ENCODE measurements at places on chromosomes 12 and 14.

DNA sequence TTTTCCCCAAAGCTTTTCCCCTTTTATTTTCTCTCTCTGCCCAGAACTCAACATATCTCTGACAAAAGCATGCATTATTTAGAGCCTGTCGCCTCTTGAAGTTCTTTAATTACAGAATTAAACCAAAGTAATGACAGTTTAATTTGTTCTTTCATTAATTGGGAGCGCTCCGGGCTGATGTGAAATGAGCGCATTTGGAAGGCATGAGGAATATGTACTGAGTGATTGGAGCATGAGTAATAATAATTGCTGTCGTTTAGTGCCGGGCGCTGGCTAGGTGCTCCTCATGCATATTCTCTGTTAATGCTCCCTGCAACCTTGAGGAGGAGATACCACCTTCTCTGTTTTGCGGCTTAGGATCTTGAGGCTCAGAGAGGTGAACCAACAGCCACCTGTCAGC is 120.5 kb downstream of the SLC25A47 start:
- DNase-seq: no peak

- no peak for DNase-seq
These were observed 1.5 kb downstream of the DHRS7 start for GRCh38 chr14:60163693-60164092.

DNA sequence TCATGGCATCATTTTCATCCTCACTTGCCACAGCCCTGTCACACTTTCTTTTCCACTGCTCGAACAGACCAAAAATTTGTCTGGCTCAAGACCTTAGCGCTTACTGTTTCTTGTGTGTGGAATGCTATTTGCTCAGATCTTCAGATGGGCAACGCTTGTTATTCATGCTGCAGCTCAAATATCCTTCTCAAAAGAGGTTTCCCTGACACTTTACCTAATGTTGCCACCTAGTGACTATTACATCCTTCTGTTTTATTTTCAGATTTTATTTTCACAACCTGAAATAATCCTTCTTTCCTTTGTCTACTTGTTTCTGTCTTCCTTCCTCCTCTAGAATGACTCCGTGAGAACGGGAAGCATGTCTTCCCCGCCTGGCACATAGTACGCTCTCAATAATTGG is 5.6 kb downstream of the FBXO33 start:
- DNase-seq: no peak

DNA sequence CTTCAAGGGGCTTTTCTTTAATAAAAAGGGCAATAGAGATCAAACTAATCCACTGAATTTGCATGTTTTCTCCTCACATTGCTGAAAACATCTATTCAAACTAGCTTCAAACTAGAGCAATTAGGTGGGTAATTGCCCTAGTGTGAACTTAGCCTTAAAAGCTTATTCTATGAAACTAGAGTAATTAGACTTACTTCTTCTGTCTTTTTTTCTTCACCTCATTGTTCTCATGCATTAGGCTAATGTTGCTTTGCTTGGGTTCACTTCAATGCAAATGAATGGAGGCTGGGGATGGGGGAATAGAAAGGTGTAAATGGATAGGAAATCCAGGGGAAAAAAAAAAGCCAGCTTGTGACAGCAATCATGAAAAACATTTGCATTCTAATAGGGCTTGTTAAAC is 414.8 kb upstream of the LMO3 start:
- DNase-seq: no peak

DNA sequence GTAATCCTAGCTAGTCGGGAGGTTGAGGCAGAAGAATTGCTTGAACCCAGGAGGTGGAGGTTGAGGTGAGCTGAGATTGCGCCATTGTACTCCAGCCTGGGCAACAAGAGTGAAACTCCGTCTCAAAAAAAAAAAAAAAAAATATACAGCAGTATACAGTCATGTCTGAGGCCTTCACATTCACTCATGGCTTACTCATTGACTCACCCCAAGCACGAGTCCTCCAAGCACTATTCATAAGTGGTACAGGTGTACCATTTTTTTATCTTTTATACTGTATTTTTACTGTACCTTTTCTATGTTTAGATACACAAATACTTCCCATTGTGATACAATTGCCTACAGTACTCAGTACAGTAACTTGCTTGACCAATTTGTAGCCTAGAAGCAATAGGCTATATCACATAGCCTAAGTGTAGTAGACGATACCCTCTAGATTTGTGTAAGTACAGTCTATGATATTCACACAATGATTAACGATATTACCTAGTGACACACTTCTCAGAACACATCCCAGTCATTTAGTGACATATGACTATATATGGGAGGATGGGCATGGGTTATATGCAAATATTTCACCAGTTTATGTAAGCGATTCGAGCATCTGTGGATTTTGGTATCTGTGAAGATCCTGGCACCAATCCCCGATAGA is 12.2 kb downstream of the LLPH start:
- no peak for DNase-seq

DNA sequence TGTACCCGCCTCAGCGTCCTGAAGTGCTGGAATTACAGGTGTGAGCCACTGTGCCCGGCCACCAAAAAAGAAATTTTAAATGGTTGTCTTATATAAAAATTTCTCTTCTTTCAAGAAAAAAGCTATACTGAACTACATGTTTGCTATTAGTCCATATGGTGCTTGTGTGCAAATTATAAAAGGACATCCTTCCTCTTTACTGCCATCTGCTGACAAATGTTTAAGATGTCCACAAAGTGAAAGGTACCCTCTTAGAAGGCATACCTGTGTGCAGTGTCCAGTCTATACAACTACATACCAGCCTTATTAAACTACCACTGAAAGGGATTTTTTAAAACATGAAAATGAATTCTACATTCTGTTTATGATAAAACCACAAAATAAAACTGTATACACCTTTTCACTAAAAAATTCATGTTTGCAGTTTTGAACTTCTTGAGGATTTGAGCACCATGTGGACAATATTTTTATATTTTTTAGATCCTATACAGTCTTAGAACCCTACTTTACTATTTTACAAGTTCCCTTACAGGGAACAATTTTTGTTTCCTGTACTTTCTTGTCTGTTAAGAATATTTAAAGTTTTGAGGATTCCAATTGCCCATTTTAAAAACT is 32.8 kb upstream of the TOMM20L start:
- DNase-seq: no peak

- no peak for DNase-seq
These were observed 96.7 kb downstream of the CCER1 start for GRCh38 chr12:90858252-90858651.

DNA sequence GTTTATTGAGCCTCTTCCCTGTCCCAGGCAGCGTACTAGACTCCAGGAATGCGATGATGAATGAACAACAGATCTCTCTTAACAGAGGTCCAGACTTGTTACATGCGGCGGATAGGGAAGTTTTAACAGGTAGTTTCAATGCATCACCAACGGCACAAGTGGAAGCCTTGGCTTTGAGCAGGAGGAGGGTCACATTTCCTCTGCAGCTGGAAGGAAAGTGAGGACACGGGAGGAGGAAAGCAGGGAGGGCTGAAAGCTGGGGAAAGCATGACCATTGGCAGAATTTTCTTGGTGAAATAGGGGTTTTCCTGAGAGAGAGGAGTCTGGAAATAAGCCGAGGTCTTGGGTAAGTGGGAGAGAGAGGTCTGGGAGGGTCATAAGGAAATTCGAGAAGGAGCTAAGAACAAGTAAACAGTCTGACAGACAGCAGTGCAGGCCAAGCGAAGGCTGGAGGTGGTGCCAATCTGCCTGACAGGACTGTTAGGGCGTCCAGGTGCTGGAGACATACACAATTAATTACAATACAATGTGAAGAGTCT is 15.4 kb downstream of the BHLHE41 start:
- peak; percentile 83 for DNase-seq

- no peak for DNase-seq
These were observed 4.7 kb downstream of the MGP start for GRCh38 chr12:14880890-14881453.

GRCh38 chr14:65170318-65170717 is 68.0 kb upstream of the MAX start:
- no peak for DNase-seq

DNA sequence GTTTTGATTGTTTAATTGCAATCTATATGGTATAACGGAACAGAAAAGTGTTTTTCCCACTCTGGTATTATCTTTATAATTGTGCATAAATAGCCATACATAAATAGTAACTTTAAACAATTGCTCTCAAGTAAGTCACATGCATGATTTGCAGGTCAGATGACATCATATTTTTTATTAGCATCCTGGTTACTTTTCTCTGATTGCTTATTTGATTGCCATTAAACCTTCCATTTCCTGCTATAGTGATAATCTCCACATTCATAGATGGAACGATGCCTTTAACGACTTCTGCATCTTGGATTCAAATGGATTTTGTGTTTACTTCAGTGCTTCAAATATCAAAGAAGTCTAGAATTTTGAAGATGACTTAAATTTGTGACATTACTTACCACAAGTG is 3.5 kb upstream of the KLRK1 start:
- DNase-seq: no peak

GRCh38 chr14:58972233-58973017 is 216.0 kb upstream of the DAAM1 start:
- DNase-seq: no peak

- no peak for DNase-seq
These were observed 119.1 kb upstream of the PZP start for GRCh38 chr12:9327320-9327719.

DNA sequence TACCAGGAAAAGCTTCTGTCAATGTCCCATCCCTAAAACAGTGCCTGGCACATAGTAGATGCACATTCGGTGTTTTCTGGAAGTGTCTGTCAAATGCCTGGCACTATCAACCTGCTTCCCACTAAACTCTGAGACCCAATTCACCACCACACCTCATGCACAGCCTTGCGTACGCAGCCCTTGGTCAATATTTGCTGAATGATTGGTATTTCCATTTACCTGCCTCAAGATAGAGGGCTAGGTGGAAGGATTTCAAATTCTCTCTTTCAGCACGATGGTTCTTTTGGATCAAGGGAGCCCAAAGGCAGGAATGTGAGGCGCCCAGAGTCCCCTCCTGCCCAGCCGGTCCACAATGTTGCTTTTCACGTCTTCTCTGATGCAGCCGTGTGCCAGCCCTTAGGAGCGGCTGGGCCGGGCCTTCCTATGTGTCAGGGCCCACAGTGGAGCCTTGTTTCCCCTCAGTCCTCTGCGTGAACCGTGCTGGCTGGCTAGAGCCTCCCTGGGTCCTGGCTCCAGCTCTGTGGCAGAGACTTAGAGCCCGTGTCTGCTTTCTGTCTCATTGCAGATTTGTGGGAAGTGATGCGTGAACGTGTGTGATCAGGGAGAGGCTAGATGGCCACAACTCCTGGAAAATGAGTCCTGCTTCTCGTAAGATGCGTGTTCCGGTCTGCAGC is 99.9 kb upstream of the RFLNA start:
- no peak for DNase-seq

GRCh38 chr14:95363468-95363954 is 43.8 kb upstream of the CLMN start:
- no peak for DNase-seq

DNA sequence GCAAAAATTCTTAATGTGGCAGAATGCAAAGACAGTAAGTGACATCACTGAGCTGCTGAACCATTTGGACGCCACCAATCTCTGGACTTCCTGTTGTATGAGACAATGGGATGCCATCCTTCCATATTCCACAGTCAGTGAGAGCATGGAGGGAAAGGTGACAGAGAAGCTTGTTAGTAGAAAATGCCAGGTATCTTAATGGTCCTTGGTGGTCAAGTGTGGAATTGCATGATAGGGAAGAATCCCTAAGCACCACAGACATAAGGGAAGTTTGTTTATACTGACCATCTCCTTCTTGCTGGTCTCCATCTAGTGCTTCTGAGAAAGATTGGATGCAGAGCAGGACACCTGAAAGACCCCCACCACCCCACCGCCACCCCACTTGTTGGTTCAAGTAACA is 1410.0 kb upstream of the TMEM132C start:
- DNase-seq: no peak

GRCh38 chr14:70027785-70028428 is 148.7 kb downstream of the SMOC1 start:
- peak; percentile 44 for DNase-seq

GRCh38 chr12:96445691-96446583 is 43.4 kb upstream of the CFAP54 start:
- no peak for DNase-seq

DNA sequence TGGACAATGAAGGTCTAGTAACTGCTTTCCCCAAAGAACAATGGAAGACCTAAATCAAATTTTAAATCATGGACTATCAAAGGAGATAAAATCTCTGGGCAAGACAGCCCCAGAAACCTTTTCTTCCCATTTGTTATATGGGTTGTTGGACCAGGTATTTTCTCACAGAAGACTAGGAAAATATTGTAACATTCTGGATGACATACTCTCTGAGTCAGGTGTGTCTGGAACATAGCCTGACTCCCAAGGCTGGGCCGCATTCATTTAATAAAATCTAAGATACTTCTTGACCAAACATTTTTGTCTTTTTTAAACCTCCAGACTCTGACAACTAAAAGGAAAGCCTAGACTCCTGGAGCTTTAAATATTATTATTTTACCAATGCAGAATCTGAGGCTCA is 87.9 kb downstream of the ATP23 start:
- no peak for DNase-seq

- no peak for DNase-seq
These were observed 9.3 kb upstream of the FUT8 start for GRCh38 chr14:65403231-65403630.

- no peak for DNase-seq
These were observed 25.1 kb upstream of the VSX2 start for GRCh38 chr14:74213907-74214803.

GRCh38 chr14:69819607-69820006 is 22.6 kb upstream of the SLC10A1 start:
- DNase-seq: no peak

- DNase-seq: no peak
These were observed 517.8 kb downstream of the C12orf50 start for GRCh38 chr12:87511371-87511770.

GRCh38 chr12:90630006-90630405 is 325.0 kb downstream of the CCER1 start:
- no peak for DNase-seq

DNA sequence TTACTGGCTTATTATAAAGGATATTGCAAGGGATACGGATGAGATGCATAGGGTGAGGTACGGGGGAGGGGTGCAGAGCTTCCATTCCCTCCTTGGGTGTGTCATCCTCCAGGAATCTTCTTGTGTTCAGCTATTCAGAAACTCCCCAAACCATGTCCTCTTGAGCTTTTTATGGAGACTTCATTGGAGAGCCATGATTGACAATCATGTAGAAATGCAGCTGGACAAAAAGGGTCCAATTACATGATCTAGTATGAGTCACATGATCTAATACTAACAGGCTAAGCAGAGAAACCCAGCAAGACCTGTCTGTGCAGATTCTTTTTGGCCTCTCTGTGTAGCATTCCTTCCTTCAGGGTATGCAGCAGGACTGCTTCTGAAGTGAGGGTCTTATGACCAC is 23.9 kb upstream of the FLVCR2 start:
- DNase-seq: no peak

DNA sequence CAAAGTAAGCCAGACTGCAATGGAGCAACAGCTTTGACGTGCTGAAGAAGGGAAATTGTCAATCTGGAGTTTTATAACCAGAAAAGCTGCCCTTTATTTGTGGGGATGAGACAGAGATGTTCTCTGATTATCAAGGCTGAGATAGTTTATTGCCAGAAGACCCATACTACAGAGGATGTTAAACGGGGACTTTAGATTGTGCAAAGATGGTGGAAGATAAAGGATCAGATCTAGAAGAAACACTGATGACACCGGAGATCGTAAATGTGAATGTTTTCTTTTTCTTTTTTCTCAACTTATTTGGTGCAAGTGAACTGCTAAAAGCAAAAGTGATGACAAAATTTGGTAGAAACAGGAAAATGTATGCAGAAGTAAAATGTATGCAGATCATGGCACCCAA is 178.3 kb upstream of the PLEKHG7 start:
- no peak for DNase-seq

- no peak for DNase-seq
These were observed 22.0 kb upstream of the HIF1A start for GRCh38 chr14:61673305-61673704.

All from gastrocnemius medialis (tissue), 4 donors.